Glutamatergic neuron (in vitro differentiated cells): ENCODE measurements at places on chromosomes 11 and 22. TPM values are rescaled to one million over a fixed set of nuclear protein-coding genes. Genes with fewer than 3 reads are reported as not detected.

GRCh38 chr22:43008921-43009320 lies 6.0 kb downstream of the PACSIN2 start:
- H3K27ac ChIP-seq = no peak overlapping the region
- H3K4me1 ChIP-seq = peaks cover 20% of the 10 kb centered on the region
- no peak for DNase-seq
- H3K36me3 ChIP-seq = no peaks in the 10 kb centered on the region
- H3K27me3 ChIP-seq = peaks cover 5% of the 10 kb centered on the region
- no peak overlapping the region for H3K4me3 ChIP-seq

- H3K27me3 ChIP-seq = peaks cover 14% of the 10 kb centered on the region
- H3K36me3 ChIP-seq = no peaks in the 10 kb centered on the region
- H3K4me3 ChIP-seq = no peak overlapping the region
- no peak overlapping the region for H3K27ac ChIP-seq
These were observed 2.3 kb upstream of the ACR start for GRCh38 chr22:50735739-50736030.

GRCh38 chr22:19497245-19497644 lies 17.5 kb downstream of the CDC45 start:
- no peaks in the 10 kb centered on the region for H3K36me3 ChIP-seq
- no peak overlapping the region for H3K27ac ChIP-seq
- H3K27me3 ChIP-seq = peaks cover 6% of the 10 kb centered on the region

GRCh38 chr11:111115890-111116289 lies 129.6 kb upstream of the POU2AF2 start:
- no peak for DNase-seq
- no peak overlapping the region for H3K27ac ChIP-seq
- H3K4me3 ChIP-seq = no peak overlapping the region
- H3K4me1 ChIP-seq = no peaks in the 10 kb centered on the region

DNA sequence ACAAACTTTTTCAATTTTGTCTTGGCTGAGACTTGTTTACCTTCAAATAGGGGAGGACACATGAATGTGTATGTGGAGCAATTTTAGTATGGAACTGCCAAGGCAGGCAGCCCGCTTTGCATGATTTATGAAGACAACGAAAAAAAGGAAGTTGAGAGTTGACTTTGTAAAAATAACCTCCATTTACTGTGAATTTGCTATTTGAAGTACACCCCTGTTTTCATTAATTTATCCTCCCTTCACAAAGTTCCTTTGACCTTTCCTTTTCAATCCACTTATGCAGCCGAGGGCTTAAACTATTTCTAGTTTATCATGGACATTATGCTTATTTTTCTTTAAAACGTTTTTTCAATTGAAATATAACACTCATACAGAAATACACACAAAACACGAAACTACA lies 369.6 kb upstream of the CADM1 start:
- peaks cover 10% of the 10 kb centered on the region for H3K4me1 ChIP-seq
- H3K27ac ChIP-seq = no peak overlapping the region
- no peaks in the 10 kb centered on the region for H3K36me3 ChIP-seq
- H3K4me3 ChIP-seq = no peak overlapping the region

GRCh38 chr11:111582881-111583280 lies 19.4 kb upstream of the SIK2 start:
- no peak overlapping the region for H3K4me3 ChIP-seq
- no peaks in the 10 kb centered on the region for H3K36me3 ChIP-seq
- H3K27me3 ChIP-seq = no peaks in the 10 kb centered on the region
- H3K4me1 ChIP-seq = no peaks in the 10 kb centered on the region

DNA sequence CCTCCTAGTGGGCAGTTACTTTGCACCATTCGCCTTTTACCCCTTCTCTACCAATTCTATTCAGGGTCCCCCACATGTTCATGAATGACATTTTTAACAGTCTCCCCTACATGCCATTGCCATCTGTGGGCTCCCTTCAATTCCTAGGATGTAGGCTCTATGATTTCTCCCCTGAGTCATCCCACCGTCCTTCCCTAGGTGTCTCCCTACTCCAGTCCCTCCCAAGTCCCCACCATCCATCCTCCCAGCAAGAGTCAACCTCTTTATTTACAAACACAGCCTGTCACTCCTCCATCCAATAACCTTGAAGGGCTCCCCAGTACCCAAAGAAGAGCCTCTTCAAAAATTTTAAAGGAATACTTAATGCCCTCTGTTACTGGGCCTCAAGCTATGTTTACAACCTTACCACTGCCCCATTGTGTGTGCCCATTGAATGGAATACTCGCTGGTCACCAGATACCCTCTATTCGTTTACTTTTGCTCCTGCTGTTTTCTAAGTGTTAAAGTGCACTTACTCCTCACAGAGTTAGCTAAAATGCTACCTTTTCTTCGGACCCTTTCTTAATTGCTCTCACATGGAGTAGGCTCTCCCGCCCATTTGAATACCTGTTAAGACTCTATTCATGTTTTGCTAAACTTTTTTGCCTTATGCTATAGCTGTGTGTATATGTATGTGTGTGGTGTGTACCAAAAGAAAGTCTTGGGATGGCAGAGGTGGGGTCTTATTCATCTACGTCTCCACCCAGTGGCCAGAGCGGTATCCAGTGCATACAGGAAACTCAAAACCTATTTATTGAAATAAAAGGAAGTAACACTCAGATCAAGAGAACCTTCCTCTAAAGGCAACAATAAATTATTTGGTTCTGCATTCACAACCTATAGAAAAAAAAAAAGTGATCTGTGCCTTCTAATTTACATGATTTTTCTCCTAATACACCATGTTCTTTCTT lies 235.8 kb upstream of the CCDC90B start:
- H3K4me3 ChIP-seq = no peak overlapping the region
- H3K27me3 ChIP-seq = no peaks in the 10 kb centered on the region
- no peak for DNase-seq
- no peaks in the 10 kb centered on the region for H3K4me1 ChIP-seq
- H3K27ac ChIP-seq = no peak overlapping the region
- peaks cover 4% of the 10 kb centered on the region for H3K36me3 ChIP-seq

GRCh38 chr22:38569181-38569971 lies 607 bp downstream of the DMC1 start:
- no peaks in the 10 kb centered on the region for H3K27me3 ChIP-seq
- H3K36me3 ChIP-seq = no peaks in the 10 kb centered on the region
- DNase-seq = peak; percentile 22
- H3K4me3 ChIP-seq = peak overlapping the region; percentile 81
- peaks cover 9% of the 10 kb centered on the region for H3K4me1 ChIP-seq
- no peak overlapping the region for H3K27ac ChIP-seq

- peaks cover 4% of the 10 kb centered on the region for H3K27me3 ChIP-seq
- DNase-seq = no peak
- no peak overlapping the region for H3K4me3 ChIP-seq
- H3K4me1 ChIP-seq = no peaks in the 10 kb centered on the region
These were observed 4.3 kb upstream of the RRM1 start for GRCh38 chr11:4090258-4090657.

DNA sequence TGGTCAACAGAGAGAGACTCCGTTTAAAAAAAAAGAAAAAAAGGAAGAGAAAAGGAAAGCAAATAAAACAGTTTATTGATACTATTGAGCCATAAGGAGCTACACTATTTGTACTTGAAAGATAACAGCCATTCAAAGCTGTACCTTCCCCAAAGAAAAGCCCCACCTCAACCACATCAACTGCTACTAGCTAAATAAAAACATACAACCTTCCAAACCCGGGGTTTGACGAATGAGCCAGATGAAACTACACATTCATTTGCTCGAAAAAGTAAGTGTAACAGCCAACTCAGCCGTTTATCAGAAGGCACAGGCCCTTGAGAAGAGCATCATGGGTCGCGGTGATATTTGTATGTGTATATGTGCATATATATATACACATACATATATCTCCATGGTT lies 78.4 kb downstream of the SIK3 start:
- H3K4me3 ChIP-seq = no peak overlapping the region
- H3K4me1 ChIP-seq = peaks cover 10% of the 10 kb centered on the region
- DNase-seq = no peak
- no peaks in the 10 kb centered on the region for H3K36me3 ChIP-seq

- no peak overlapping the region for H3K27ac ChIP-seq
- no peak for DNase-seq
- H3K27me3 ChIP-seq = peaks cover 5% of the 10 kb centered on the region
- H3K4me1 ChIP-seq = peaks cover 5% of the 10 kb centered on the region
- H3K36me3 ChIP-seq = no peaks in the 10 kb centered on the region
These were observed 2.3 kb upstream of the FGF19 start for GRCh38 chr11:69705901-69706787.

DNA sequence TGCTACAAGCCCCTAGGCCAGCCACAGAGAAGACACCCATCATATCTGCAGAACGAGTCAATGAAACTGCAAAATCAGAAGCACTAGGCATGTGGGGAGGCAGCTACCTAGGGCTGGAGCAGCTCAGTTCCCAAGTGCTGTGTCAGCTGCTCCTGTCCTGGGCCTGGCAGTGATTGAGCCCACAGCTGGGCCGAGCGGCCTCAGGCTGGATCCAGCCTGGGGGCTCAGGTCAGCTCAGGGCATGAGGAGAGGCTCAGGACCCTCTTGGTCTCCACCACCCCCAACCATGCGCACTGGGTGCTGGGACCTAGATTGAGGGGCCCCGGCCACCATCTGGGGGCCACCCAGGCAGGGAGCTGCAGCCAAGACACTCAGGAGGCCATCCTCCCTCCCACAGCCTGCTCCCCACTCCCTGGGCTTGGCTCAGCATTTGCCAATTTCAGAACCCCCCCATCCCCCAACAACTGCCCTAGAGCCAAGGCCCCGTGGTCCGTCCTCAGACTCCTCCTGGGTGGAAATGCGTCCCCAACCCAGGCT lies 2.4 kb upstream of the TNNT3 start:
- peaks cover 10% of the 10 kb centered on the region for H3K27me3 ChIP-seq
- H3K4me1 ChIP-seq = no peaks in the 10 kb centered on the region
- no peak overlapping the region for H3K27ac ChIP-seq
- H3K36me3 ChIP-seq = no peaks in the 10 kb centered on the region

DNA sequence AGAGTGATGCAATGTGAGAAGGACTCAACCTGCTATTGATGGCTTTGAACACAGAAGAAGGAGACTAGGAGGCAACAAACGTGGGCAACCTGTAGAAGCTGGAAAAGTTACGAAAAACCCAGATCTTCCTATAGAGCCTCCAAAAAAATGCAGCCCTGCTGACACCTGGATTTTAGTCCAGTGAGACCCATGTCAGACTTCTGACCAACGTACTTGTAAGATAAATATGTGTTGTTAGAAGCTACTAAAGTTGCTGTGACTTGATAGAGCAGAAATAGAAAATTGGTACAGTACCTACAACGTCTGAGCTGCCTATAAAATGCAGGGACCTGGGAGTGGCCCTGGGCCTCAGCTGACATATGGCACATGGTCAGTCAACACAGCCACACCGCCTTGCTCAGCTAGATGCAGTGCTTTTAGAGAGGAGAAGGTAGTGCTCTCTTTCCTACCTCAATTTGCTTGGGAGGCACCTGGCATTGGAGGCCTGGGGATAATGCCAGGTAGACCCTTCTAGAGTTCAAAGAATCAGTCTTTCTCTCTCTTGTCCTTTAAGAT lies 97.4 kb downstream of the ARL14EP start:
- peaks cover 1% of the 10 kb centered on the region for H3K27me3 ChIP-seq
- no peak overlapping the region for H3K27ac ChIP-seq
- no peak for DNase-seq

- no peaks in the 10 kb centered on the region for H3K4me1 ChIP-seq
- no peak overlapping the region for H3K27ac ChIP-seq
- DNase-seq = no peak
- H3K4me3 ChIP-seq = no peak overlapping the region
- H3K27me3 ChIP-seq = no peaks in the 10 kb centered on the region
These were observed 6.9 kb upstream of the MS4A14 start for GRCh38 chr11:60389279-60389910.

- H3K4me1 ChIP-seq = peaks cover 29% of the 10 kb centered on the region
- peaks cover 12% of the 10 kb centered on the region for H3K27me3 ChIP-seq
- H3K27ac ChIP-seq = no peak overlapping the region
- no peaks in the 10 kb centered on the region for H3K36me3 ChIP-seq
- H3K4me3 ChIP-seq = no peak overlapping the region
These were observed 23.9 kb upstream of the TCF20 start for GRCh38 chr22:42294034-42294985.

- H3K27me3 ChIP-seq = peaks cover 3% of the 10 kb centered on the region
- no peak overlapping the region for H3K4me3 ChIP-seq
- H3K36me3 ChIP-seq = no peaks in the 10 kb centered on the region
These were observed 147.4 kb upstream of the SNX19 start for GRCh38 chr11:131063638-131064037.

The INS gene
- total RNA-seq = not detected

The KRTAP5-9 gene
- total RNA-seq = 0.76 TPM

The APOA5 gene
- total RNA-seq = not detected

The PKP3 gene
- total RNA-seq = not detected

The ELP4 gene
- total RNA-seq = 9.9 TPM

The LINC01488 gene
- not detected for total RNA-seq

The RFPL2 gene
- 1.4 TPM for total RNA-seq

The ELFN2 gene
- total RNA-seq = 7.3 TPM

The CYP2D6 gene
- 15.9 TPM for total RNA-seq

The DDTL gene
- 0.96 TPM for total RNA-seq

The OR51E1 gene
- total RNA-seq = not detected

The MRGPRX4 gene
- total RNA-seq = not detected

The MPZL2 gene
- total RNA-seq = not detected
